ENCODE measurements at places on chromosomes 16 and 17. TPM values are rescaled to one million over a fixed set of nuclear protein-coding genes. Genes with fewer than 3 reads are reported as not detected.

- H3K4me3 ChIP-seq, result no peak overlapping the region
- H3K36me3 ChIP-seq, result no peaks in the 10 kb centered on the region
- no peak for DNase-seq
- no peaks in the 10 kb centered on the region for H3K27me3 ChIP-seq
Measured at GRCh38 chr16:13913374-13914292, 6.3 kb upstream of the ERCC4 start.

Gene LDHD
- 14.7 TPM for total RNA-seq

DNA sequence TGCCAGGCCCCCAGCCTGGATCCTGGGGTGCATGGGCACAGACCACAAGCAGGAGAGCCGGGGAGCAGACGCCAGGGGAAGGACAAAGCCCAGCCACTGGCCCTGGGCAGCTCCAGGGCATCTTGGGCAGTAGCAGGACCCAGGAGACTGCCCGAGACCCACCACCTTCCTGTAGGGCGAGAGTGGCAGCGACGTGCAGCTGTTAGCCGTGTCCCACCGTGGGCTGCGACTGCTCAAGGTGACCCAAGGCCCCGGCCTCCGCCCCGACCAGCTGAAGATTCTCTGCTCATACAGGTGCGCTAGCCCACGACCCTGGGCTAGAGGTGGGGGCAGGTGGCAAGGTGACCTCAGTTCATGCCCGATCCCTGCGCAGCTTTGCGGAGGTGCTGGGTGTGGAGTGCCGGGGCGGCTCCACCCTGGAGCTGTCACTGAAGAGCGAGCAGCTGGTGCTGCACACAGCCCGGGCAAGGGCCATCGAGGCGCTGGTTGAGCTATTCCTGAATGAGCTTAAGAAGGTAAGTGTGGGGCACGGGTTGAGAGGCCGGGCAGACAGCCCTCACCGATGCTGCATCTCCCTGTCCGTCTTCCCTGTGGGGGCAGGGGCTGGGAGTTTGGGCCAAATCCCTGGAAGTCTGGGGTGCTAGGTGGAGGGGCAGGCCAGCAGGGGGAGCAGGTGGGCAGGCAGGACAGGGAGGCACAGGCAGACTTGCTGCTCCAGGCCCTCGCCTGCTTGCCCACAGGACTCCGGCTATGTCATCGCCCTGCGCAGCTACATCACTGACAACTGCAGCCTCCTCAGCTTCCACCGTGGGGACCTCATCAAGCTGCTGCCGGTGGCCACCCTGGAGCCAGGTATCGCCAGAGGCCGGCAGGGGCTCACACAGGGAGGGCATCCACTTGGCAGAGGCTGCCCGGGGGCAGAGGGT, 13.5 kb upstream of the SMIM5 start:
- no peaks in the 10 kb centered on the region for H3K27me3 ChIP-seq
- no peaks in the 10 kb centered on the region for H3K36me3 ChIP-seq
- H3K4me1 ChIP-seq, result no peaks in the 10 kb centered on the region
- peak; percentile 59 for DNase-seq

DNA sequence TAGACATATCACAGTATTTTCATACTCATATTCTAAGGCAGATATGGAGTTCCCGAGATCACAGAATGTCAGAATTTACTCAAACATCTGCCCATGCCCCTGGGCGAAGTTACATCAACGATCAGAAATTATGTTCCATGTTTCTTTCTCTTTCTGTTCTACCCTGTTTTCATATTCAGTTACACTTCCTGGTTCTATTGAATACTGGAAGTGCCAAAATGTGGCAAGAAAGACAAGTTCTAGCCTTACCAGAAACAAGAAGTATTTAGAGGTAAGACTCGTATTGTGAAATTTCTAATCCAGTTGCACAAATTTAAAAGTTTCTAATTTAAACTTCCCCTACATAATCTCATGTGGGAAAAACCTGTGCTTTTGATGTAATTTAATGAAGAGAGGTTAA, 36.1 kb downstream of the KCNJ2 start:
- no peaks in the 10 kb centered on the region for H3K36me3 ChIP-seq
- no peak overlapping the region for H3K27ac ChIP-seq
- no peaks in the 10 kb centered on the region for H3K27me3 ChIP-seq
- no peaks in the 10 kb centered on the region for H3K4me1 ChIP-seq
- H3K4me3 ChIP-seq, result no peak overlapping the region

DNA sequence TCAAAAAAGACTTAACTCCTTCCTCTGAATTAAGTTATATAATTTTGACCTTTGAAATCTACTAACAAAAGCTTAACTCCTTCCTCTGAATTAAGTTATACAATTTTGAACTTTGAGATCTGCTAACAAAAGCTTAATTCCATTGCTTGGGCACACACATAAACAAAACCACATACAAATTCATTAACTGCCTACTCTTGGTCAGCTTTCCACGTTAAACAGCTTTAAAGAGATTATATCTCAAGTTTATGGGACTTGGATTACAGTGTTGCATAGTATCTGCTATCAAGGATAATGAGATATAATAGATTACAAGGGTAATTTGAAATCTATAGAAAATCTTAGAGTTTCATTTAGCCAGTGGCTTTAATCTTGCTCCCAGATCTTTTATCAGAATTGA, 23.5 kb downstream of the COX10 start:
- no peak overlapping the region for H3K27ac ChIP-seq
- H3K27me3 ChIP-seq, result no peaks in the 10 kb centered on the region
- H3K4me3 ChIP-seq, result no peak overlapping the region

- no peaks in the 10 kb centered on the region for H3K4me1 ChIP-seq
- no peaks in the 10 kb centered on the region for H3K27me3 ChIP-seq
- H3K36me3 ChIP-seq, result no peaks in the 10 kb centered on the region
- no peak for DNase-seq
Measured at GRCh38 chr16:47565454-47565853, 104.3 kb downstream of the PHKB start.

Gene MXRA7
- 130 TPM for total RNA-seq

DNA sequence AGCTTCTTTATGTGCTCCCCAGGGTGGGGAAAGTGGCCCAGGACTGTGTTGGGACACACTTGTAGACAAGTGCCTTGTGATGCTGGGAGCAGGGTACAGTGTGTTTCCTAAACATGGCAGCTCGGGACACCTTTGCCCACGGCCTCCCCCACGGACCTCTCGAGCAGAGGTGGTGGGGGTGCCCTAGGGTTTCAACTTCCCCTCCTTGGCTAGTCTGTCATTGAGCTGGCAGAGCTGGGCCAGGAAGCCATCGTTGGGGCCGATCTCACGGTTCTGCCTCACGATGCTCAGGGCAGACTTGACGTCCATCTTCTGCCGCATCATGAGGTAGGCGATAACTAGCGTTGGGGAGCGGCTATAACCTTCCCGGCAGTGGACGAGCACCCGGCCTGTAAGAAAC, 9.4 kb downstream of the DUSP3 start:
- DNase-seq, result no peak
- no peak overlapping the region for H3K4me3 ChIP-seq
- H3K36me3 ChIP-seq, result peaks cover 36% of the 10 kb centered on the region

GRCh38 chr16:86836503-86837129, 258.3 kb downstream of the FOXL1 start:
- H3K4me1 ChIP-seq, result no peaks in the 10 kb centered on the region
- DNase-seq, result no peak
- H3K27me3 ChIP-seq, result no peaks in the 10 kb centered on the region
- H3K27ac ChIP-seq, result no peak overlapping the region
- H3K36me3 ChIP-seq, result no peaks in the 10 kb centered on the region

GRCh38 chr16:64180136-64180900, 941.5 kb downstream of the CDH11 start:
- H3K36me3 ChIP-seq, result no peaks in the 10 kb centered on the region
- H3K4me1 ChIP-seq, result peaks cover 4% of the 10 kb centered on the region
- H3K27ac ChIP-seq, result no peak overlapping the region

DNA sequence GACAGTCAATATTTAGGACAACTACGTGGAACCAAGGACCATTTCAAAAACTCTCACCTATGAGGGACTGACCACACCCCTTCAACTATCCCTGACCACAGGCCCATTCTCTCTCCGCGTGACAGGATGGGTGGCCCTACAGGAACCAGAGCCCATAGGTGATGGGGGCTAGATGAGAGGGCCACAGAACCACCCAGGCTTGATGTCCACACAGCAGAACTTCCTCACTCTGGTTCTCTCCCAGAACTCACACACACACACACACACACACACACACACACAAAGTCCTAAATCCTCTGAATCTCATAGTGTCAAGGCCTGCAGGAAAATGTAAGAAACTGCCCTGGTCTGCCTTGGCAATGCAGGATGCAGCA, 1.5 kb downstream of the ZNF319 start:
- peaks cover 5% of the 10 kb centered on the region for H3K36me3 ChIP-seq
- no peaks in the 10 kb centered on the region for H3K27me3 ChIP-seq
- peak overlapping the region; percentile 14 for H3K4me3 ChIP-seq
- no peak for DNase-seq
- peaks cover 5% of the 10 kb centered on the region for H3K4me1 ChIP-seq
- H3K27ac ChIP-seq, result no peak overlapping the region

- no peak overlapping the region for H3K27ac ChIP-seq
- no peak for DNase-seq
- H3K27me3 ChIP-seq, result no peaks in the 10 kb centered on the region
Measured at GRCh38 chr16:14109782-14110727, 38.9 kb downstream of the MRTFB start.

DNA sequence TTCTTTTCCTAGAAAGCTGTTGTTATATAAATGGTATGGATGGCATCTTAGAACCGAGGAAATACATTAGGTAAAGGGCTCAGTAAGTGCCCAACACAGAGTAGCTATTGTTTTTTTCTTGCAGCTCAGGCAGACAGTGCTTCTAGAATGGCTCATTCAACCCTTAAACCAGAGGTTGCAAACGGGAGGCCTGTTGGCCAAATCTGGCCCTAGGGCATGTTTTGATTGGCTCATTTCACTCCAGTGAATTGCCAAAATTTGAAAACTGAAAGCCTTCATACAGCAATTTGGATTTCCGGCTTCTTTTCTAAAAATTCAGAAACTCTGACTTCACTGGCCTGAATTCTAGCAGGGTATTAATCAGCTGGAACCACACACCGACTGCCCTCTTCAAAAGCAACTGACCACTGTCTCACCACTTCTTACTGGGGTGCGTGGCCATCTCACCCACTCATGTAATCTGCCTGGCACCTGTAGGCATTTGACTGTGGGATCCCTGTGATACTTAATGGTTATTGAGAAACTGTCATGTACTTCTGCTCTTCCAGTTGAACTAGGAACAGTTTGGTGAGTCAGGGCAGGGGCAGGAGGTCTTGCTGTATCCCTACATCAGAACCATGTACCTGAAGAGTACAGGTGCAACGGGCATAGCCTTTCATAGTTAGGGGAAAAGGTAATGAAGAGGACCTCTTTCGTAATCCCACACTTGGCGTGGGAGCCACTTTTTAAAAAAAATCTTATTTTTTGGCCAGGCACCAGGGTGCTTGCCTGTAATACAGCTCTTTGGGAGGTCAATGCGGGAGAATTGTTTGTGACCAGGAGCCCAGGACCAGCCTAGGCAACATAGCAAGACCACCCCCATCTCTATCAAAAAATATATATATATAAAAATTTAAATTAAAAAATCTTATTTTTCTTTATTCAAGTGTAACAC, 53.6 kb upstream of the SCNN1B start:
- no peak overlapping the region for H3K27ac ChIP-seq
- H3K27me3 ChIP-seq, result no peaks in the 10 kb centered on the region
- H3K4me1 ChIP-seq, result no peaks in the 10 kb centered on the region

DNA sequence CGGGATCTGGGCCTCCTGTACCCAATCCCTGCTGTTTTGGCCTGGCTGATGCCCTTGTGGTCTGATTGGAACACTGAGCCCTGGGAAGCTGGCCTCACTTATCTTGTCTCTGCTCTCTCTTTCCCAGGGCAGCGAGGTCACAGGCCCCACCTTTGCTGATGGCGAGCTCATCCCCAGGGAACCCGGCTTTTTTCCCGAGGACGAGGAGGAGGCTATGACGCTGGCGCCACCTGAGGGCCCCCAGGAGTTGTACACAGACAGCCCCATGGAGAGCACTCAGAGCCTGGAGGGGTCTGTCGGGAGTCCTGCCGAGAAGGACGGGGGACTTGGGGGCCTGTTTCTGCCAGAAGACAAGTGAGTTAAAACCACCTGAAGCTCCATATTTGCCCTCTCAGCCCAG, 126.0 kb downstream of the RAB11FIP4 start:
- peaks cover 8% of the 10 kb centered on the region for H3K4me1 ChIP-seq
- no peaks in the 10 kb centered on the region for H3K27me3 ChIP-seq
- H3K4me3 ChIP-seq, result no peak overlapping the region
- no peak for DNase-seq

Gene TGFB1I1
- total RNA-seq, result 54.4 TPM

DNA sequence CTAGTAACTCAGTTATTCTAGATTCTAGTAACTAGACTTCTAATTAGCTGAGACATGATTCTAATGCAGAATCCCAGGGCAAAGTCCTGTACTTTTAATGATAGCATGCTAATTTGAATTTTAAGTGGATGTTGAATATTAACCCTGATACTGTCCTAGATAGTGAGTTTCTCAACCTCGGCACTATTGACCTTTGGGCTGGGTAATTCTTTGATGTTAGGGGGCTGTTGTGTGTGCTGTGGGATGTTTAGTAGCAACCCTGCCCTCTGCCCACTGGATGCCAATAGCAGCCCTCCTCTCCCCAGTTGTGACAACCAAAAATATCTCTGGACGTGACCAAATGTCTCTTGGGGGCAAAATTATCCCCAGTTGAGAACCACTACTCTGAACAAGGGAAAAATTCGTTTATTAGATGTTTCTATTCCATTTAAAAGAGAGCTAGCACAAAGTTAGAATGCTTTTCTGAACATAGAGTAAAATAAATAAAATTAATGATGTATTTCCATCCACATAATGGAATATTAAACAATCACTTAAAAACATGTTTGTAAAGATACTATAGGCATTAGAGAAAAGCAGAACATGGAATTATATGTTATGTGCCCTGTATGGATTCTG, 30.2 kb downstream of the SALL1 start:
- H3K36me3 ChIP-seq, result no peaks in the 10 kb centered on the region
- H3K27ac ChIP-seq, result no peak overlapping the region
- H3K4me1 ChIP-seq, result peaks cover 2% of the 10 kb centered on the region
- H3K27me3 ChIP-seq, result no peaks in the 10 kb centered on the region

DNA sequence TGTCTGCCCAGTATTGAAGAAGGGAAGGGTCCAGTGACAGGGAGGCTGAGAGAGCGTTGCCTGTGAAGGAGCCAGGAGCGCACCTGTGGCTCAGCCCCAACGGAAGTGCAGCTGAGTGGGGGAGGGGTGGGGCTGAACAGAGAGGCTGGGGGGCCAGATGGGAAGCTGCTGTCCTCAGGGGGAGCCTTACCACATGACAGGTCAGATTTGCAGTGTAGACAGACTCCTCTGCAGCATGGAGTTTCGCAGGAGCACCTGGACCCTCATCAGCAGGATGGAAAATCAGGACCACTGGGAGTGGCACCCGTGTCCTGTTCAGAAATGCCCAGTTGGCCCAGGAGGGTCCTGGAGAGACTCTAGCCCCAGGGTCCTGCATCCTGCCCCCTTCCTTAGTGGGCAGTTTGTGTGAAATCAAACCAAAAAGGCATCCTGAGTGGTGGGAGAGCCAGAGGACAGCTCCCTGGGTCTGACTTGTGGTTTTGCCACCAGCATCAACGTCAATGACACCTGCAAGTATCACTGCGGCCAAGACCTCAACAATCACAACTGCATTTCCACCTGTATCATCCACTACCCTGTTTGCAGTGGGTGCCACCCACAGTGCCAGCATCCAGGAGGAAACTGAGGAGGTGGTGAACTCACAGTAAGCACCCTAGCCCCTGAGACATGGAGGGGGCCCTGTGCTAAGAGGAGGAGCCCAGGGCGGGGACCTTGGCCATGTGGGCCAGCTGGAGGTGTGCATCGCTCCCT, 7.8 kb downstream of the CD300A start:
- H3K4me3 ChIP-seq, result no peak overlapping the region
- no peak overlapping the region for H3K27ac ChIP-seq
- H3K27me3 ChIP-seq, result no peaks in the 10 kb centered on the region
- no peak for DNase-seq
- no peaks in the 10 kb centered on the region for H3K4me1 ChIP-seq
- H3K36me3 ChIP-seq, result no peaks in the 10 kb centered on the region

GRCh38 chr17:31499771-31500554, 108.5 kb downstream of the RAB11FIP4 start:
- H3K4me3 ChIP-seq, result no peak overlapping the region
- peak; percentile 73 for DNase-seq
- H3K4me1 ChIP-seq, result peaks cover 33% of the 10 kb centered on the region

Gene DRG2
- 39.2 TPM for total RNA-seq

Measured in kidney (tissue), 22 donors.